ENCODE measurements at places on chromosomes 7 and 10.

DNA sequence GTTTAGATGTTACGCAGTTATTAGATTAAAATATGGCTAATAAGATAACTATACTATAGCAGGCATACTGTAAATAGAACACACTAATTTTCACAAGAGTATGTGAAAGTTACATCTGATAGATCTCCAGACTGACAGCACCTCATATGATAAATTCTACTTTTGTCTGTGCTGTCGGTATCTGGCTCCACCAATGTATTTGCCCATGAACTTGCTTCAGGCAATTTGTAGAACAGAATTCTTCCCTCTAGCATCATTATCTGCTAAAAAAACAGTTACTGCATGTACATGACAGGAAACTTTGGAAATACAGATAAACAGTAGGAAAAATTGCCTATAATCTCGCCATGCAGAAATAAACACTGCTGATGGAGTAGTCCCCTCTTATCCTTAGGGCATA, 137.7 kb downstream of the WNT2 start:
- DNase-seq = no peak

GRCh38 chr10:133275684-133276092, 980 bp downstream of the ADAM8 start:
- no peak for DNase-seq

- DNase-seq = no peak
These were observed 1.8 kb downstream of the HMX2 start for GRCh38 chr10:123149568-123150270.

- peak; percentile 72 for DNase-seq
These were observed 6.3 kb downstream of the ABCC2 start for GRCh38 chr10:99788598-99789256.

GRCh38 chr7:26515314-26515842, 223.7 kb downstream of the SNX10 start:
- DNase-seq = peak; percentile 29

DNA sequence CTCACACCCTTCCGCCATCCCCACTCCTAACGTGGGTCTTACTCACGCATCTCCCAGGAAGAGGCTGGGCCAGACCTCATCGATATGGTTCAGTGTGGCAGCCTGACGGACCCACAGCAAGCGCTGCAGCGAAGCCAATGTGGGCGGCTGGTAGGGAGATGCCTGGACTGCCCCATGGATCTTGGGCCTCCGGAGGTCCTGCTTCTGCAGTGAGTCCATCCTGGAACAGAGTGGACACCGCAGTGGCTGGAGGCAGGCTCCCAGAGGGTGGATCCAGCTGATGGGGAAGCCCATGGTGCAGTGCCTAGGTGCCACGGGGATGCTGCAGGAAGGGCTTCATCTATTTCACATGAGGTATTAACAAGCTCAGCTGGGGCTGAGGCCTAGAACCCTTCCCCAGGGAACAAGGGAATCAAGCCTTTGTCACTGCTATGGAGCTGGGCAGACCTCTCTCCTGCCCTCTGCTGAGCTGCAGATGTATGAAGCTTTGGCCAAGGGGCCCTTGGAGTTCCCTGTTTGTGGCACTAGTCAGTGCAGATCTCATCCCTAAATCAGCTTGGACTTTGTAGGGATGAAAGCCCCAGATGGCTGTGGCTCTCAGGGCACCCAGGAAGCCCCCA, 13.7 kb upstream of the SAMD8 start:
- DNase-seq = peak; percentile 11

GRCh38 chr7:106466867-106467266, 182.1 kb upstream of the NAMPT start:
- no peak for DNase-seq

GRCh38 chr7:40192036-40192435, 57.2 kb downstream of the SUGCT start:
- no peak for DNase-seq

DNA sequence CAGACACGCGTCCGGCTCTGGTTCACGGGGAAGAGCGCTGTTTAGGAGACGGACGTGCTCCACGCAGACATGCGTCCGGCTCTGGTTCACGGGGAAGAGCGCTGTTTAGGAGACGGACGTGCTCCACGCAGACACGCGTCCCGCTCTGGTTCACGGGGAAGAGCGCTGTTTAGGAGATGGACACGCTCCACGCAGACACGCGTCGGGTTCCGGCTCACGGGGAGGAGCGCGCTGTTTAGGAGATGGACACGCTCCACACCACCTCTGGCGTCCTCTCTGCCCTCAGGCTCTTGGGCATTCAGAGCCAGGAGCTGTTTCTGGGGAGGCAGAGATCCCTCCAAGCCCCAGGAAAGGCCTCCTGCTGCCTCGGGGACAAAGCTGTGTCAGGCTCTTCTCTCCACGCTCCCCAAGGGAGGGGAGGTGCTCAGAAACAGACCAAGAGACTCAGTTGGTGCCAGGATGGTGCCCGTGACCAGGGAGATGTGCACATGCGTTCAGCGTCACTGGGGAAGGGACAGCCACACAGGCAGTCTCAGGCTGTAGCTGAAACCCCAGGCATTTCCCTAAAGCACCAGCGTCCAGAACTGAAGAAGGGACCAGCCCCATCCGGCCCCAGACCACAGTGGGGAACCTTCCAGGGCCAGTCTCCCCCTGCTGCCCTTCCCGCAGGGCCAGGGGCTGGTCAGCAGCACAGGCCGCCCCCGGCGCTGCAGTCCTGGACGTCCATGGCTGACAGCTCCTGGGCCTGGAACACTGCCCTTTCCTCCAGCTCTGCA, 175.6 kb downstream of the ELFN1 start:
- no peak for DNase-seq

DNA sequence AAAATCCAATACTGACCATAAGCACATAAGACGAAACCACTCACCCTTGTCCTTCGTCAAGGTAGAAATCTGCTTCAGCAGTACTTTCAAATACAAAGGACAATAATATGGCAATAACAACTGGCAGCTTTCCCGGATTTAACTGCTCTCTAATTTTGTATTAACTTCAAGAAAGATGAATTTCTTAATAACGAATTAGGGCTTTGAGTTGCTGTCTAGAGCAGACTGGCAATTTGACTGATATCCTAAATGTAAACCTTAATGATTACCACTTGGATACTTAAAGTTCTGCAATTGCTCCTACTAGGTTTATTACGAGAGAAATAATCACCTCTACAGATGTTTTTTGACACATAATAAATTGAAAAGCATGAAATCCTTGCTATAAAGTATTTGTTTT, 418.7 kb downstream of the MAGI2 start:
- no peak for DNase-seq

GRCh38 chr7:39589323-39590111, 23.3 kb downstream of the YAE1 start:
- peak; percentile 89 for DNase-seq

DNA sequence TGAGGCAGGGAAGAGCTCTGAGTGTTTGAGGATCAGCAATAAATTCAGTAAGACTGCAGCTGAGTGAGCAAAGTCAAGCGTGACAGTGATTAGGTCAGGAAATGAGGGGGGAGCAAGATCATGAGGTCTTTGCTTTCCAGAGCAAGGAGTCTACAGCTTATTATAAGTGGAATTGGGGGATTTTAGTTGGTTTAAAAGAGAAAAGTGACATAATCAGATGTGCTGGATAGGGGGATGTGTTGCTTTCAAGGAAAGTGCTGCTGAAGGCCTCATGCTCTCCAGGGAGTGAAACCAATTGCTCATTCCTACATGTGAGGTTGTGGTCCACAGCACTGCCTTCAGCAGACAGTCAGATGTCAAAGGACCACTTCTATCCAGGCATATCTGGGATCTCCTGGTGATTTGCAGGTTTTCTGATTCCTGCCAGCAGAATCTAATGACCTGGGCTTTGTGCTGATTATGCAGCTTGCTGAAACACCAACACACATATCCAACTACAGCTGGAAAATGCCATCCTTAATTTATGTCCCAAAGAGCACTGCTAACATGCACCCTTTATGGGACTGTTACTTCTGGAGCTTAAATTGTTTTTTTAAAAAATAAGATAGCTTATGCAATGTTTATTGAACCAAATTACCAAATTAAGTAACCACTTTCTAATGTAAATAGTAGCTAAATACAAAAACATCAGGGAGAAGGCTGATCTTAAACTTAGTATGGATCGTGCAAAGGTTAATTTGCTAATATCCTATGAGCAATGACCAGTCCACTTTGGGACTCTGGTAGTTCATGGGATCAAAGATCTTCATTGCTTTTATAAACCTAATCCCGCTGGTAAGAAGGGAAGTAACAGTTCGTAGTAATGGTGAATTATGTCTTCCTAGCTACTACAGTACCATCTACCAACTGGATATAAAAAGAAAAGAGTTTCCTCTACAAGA, 607.6 kb downstream of the KCNMA1 start:
- no peak for DNase-seq

DNA sequence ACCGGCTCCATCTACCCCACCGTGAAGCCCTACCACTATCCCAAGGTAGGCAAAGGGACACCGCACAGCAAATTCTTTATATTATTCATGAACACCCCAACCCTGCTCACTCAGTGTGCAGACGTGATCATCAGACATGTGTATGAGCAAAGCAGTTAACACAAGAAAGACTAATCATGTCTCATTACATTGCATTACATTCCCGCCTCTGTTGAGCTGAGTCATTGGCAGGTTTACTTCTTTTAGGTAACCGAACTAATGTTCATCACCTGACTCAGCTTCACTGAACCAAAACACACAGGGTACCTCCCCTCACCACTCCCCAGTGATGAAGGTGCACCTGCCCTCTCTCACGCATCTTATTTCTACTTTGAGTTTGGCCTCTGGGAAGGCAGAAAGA, 233.4 kb downstream of the PAXIP1 start:
- DNase-seq = no peak

DNA sequence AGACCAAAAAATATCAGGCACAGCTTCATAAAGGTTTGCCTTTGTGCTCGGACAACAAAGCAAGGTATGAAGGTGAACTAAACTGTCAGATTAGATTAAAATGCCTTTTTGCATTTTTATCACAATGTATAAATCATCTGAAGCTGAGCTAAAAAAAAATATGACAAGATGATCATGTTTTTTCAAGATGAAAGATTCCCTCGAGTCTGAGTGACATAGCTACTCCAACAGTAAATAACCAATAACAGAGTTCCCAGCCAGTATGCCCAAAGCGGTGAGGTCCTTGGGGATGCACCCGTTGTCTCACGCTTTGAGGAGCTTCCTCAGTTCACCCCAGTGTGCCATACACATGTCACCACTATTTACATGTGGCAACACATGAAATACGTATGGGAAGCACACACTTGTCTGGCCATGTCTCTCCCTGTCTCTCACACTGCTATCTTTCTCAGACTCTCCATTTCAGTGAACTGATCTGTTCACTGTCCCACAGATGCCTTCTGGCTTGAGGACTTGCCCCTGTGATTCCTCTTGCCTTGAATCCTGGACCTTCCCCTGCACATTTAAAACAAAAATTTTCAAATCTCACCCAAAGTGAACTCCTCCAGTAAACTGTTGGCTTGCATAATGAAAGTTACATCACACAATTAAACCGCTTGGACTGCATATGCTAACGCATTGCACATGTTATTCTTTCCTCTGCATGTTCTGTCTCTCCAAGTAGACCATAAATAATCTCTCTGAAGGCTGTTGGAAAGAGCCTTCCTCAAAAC, 2.6 kb upstream of the PIK3CG start:
- DNase-seq = no peak

- no peak for DNase-seq
These were observed 11.4 kb upstream of the REPIN1 start for GRCh38 chr7:150357270-150357669.

- DNase-seq = no peak
These were observed 69.1 kb upstream of the PDSS1 start for GRCh38 chr10:26628395-26628794.

DNA sequence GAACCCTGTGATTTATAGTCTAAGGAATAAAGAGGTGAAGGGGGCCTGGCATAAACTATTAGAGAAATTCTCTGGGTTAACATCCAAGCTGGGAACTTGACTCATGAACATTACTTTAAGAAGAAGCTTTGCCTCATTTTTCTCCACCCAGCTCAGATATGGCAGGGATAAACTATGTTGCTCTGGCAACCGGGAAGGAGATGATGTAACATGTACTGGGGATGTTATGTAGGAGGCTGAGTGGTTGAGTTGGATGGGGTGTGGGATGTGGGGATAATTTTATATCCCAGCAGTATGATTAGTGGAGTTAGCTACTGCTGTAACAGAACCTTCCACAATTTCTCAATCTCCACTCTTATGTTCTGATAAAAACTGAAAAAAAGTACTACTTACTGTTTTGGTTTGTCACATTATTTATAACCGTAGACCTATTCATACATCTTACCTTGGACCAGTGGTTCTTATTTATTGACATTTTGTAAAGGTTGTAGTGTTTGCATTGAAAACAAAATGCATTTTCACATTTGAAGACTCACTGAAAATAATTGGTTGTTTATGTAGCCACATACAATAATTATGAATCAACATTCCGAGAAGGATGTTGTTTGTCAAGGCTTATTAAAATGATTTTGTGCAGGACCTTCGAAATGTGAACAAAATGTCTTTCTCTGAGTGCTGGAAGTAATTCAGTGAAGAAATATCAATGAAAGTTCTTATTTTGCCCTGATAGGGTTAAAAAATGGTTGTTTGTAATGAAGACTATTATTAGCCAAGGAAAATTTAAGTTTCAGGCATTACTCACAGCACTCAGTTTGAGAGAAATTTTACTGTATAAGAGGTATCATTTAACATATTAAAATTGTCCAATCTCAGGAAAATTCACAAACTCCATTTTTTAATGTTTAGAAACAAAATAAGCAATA, 1.3 kb downstream of the OR2F2 start:
- peak; percentile 46 for DNase-seq

DNA sequence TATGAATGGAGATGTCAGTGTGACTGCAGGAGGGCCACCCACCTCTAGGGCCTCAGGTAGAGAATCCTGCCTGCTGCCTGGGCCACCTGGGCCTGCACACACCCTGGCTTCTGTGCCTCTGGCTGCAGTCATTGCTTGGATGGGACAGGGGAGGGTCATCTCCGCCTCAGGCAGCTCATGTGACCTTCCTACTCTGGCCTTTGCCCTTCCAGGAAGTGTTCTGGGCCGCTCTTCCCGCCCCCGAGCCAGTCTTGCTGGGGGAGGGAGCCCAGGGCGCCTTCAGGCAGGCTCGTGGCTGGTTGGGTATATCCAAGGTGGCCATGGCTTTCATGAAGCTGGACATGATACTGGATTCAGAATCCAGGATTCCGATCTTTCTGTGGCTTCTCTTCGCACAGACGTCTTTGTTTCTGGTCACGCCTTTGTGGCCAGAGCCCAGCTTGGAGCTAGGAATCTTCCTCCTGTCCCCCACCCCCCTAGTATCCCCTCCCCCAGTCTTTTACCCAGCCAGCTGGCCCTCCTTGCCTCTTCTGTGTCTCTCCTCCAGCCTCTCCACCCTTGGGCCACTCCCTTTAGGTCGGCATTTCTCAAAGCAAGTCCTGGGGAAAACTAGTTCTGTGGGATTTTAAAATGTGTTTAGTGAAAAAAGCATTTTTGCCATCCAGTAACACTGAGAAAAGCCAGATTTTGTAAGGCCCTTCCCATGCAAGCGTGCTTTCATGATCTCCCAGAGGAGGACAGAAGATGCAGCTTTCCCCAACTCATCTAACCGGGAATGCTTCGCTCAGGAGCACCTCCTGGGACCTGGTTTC, 119.6 kb downstream of the ZMIZ1 start:
- no peak for DNase-seq

GRCh38 chr7:1855725-1856160, 185.7 kb downstream of the ELFN1 start:
- no peak for DNase-seq

- DNase-seq = no peak
These were observed 63.1 kb downstream of the MTPAP start for GRCh38 chr10:30285970-30286369.

- no peak for DNase-seq
These were observed 730.6 kb upstream of the IGFBP3 start for GRCh38 chr7:46651561-46652088.

- no peak for DNase-seq
These were observed 50.1 kb downstream of the HSPA12A start for GRCh38 chr10:116692225-116692624.
